ENCODE measurements at places on chromosomes 2 and 18. TPM values are rescaled to one million over a fixed set of nuclear protein-coding genes. Genes with fewer than 3 reads are reported as not detected.

Gene UGT1A5
- not detected for total RNA-seq

Gene ANKAR
- total RNA-seq: 8.7 TPM

Gene OTX1
- not detected for total RNA-seq

Gene POTEI
- 0.16 TPM for total RNA-seq

Gene OBSL1
- 13.9 TPM for total RNA-seq

Gene TMEM182
- total RNA-seq: 0.16 TPM

Gene TLX2
- not detected for total RNA-seq

Gene ANTXR1
- 1.1 TPM for total RNA-seq

Gene ST8SIA5
- not detected for total RNA-seq

Gene SMCHD1
- 97.9 TPM for total RNA-seq

Gene RFTN2
- total RNA-seq: 7.8 TPM

Gene EFEMP1
- total RNA-seq: 12,559 TPM

Gene DES
- total RNA-seq: not detected

Gene ASB18
- total RNA-seq: not detected
